Upper lobe of right lung (tissue), 1 donor: ENCODE measurements at places on chromosomes 5 and 9. TPM values are rescaled to one million over a fixed set of nuclear protein-coding genes. Genes with fewer than 3 reads are reported as not detected.

- no peak overlapping the region for H3K27ac ChIP-seq
- H3K4me1 ChIP-seq, result peaks cover 7% of the 10 kb centered on the region
- H3K27me3 ChIP-seq, result no peaks in the 10 kb centered on the region
- H3K36me3 ChIP-seq, result peaks cover 55% of the 10 kb centered on the region
These were observed 31.0 kb downstream of the PDGFRB start for GRCh38 chr5:150124596-150124995.

- H3K27ac ChIP-seq, result no peak overlapping the region
- no peaks in the 10 kb centered on the region for H3K27me3 ChIP-seq
- no peak for DNase-seq
- no peaks in the 10 kb centered on the region for H3K36me3 ChIP-seq
- no peak overlapping the region for H3K4me3 ChIP-seq
These were observed 22.6 kb downstream of the NPR3 start for GRCh38 chr5:32733590-32734340.

- H3K4me1 ChIP-seq, result no peaks in the 10 kb centered on the region
- DNase-seq, result no peak
- H3K27me3 ChIP-seq, result no peaks in the 10 kb centered on the region
- H3K4me3 ChIP-seq, result no peak overlapping the region
- H3K36me3 ChIP-seq, result no peaks in the 10 kb centered on the region
- H3K27ac ChIP-seq, result no peak overlapping the region
These were observed 191.8 kb downstream of the SEMA6A start for GRCh38 chr5:116382874-116383266.

- H3K27ac ChIP-seq, result no peak overlapping the region
- H3K4me3 ChIP-seq, result no peak overlapping the region
- H3K4me1 ChIP-seq, result no peaks in the 10 kb centered on the region
- no peak for DNase-seq
These were observed 346.9 kb upstream of the TLE4 start for GRCh38 chr9:79224672-79225433.

- DNase-seq, result no peak
- no peak overlapping the region for H3K27ac ChIP-seq
- H3K36me3 ChIP-seq, result no peaks in the 10 kb centered on the region
- H3K4me3 ChIP-seq, result no peak overlapping the region
These were observed 36.6 kb upstream of the FBXL7 start for GRCh38 chr5:15463231-15463980.

DNA sequence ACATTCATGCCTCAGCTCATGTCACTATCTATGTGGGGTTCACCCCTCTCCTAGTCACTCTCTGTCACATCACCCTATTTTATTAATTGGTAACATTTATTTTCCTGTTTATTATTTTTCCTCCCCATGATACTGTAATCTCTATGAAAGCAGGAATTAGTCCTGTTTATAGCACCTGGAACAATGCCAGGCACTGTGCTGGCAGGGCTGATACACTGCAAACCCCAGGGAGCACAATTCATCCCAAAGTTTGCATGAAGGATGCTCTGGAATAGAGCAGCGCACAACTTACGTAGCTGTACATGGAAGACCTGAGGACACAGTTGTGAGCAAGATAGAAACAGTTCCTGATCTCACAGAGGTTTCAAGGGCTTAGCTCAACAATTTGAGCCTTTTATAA, 103.2 kb downstream of the NSG2 start:
- H3K27ac ChIP-seq, result no peak overlapping the region
- H3K4me1 ChIP-seq, result no peaks in the 10 kb centered on the region
- H3K4me3 ChIP-seq, result no peak overlapping the region
- H3K36me3 ChIP-seq, result no peaks in the 10 kb centered on the region

DNA sequence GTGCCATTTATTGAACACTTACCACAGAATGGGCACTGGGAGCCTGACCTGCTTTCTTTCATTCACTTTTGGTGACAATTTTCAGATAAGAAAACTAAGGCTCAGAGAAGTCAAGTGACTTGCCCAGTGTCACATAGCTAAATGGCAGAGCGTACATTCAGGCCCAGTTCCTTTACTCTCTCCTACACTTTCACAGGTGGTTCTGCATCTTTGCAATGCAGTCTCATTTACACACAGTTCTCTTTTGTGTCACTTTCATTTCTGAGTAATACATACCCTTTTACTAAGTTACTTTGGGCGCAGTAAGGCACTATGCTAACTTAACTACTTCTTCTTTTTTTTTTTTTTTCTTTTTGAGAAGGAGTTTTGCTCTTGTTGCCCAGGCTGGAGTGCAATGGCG, 8.3 kb downstream of the NFIL3 start:
- H3K4me1 ChIP-seq, result peaks cover 29% of the 10 kb centered on the region
- no peak overlapping the region for H3K4me3 ChIP-seq
- H3K27ac ChIP-seq, result peak overlapping the region; percentile 5
- DNase-seq, result no peak
- H3K36me3 ChIP-seq, result peaks cover 4% of the 10 kb centered on the region

DNA sequence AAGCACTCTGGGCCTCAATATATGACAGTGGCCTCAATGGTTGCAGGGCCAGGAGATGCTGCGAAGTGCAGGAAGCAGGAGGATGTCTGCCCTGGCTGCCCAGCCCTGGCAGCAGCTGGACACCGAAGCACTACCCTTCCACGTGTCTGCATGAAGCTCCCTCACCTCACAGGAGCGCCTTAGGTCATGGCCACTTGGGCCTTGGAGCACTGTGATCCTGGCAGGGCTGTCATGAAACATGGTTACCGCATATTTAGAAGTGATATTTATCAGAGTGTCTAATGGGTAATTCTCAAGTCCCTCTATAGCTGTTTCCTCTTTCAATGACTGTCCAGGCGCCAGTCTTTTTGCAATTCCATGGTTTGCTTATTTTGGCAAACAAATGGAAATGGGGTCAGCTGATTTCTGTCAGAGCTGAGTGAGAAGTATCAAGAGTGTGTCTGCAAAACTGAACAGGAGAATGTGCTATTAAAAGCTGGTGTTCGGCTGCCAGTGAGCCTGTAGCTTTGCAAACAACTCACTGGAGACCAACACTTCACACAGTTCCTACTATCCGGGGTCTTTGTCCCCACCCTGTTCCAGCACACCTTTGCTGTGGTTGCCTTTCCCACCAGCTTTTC, 285.9 kb downstream of the KIF4B start:
- no peaks in the 10 kb centered on the region for H3K4me1 ChIP-seq
- H3K27ac ChIP-seq, result no peak overlapping the region
- H3K36me3 ChIP-seq, result no peaks in the 10 kb centered on the region
- no peak for DNase-seq

The PDE4D gene
- total RNA-seq, result 85.8 TPM

The ARHGEF37 gene
- total RNA-seq, result 13.3 TPM

The MEIKIN gene
- total RNA-seq, result not detected

The PCDHGB3 gene
- 2.6 TPM for total RNA-seq
